Activated T-helper 17 cell treated with anti-CD3 and anti-CD28 coated beads, Interleukin-2, amount 50 U/mL, for 72 hours (primary cell): ENCODE measurements at places on chromosomes 4 and X.

DNA sequence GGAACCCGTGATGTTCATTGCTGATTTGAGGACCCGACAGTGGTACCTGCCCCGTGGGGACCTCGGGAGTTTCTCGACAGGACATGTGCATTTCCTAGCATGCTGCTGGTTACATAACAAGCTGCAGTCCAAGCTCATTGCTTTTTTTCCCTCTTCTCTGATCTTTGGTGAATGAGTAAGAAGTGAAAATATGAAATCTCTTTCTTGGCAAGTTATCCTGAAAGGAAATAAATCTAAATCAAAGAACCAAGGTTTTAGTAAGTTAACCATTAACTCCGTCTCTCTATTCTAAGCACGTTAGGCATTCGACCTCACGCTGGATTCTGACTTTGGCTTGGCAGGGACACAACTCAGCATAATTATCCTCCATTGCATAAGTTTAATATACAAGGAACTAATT, 86.6 kb downstream of the STK32B start:
- no peak overlapping the region for H3K4me3 ChIP-seq
- no peak for ATAC-seq
- H3K4me1 ChIP-seq: no peaks in the 10 kb centered on the region
- no peaks in the 10 kb centered on the region for H3K36me3 ChIP-seq

DNA sequence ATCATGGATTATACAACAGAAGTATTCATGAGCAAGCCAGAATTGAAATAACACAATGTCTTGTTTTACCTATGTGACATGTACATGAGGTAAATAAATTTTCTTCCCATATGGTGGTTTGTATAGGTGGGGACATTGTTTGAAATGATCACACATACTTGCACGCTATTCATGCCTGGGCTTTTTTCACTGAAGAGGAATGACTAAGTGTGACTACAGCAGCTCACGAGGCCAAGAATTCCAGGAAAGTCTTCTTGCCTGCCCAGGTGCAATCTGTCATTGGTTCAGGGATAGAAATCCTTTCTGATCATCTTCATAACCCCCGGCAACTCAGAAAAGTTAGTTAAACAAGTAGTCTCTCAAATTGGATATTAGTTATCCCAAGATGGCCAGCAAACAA, 36.3 kb upstream of the AREG start:
- H3K27me3 ChIP-seq: no peaks in the 10 kb centered on the region
- ATAC-seq: no peak
- H3K27ac ChIP-seq: no peak overlapping the region
- no peak overlapping the region for H3K4me3 ChIP-seq
- no peaks in the 10 kb centered on the region for H3K4me1 ChIP-seq

DNA sequence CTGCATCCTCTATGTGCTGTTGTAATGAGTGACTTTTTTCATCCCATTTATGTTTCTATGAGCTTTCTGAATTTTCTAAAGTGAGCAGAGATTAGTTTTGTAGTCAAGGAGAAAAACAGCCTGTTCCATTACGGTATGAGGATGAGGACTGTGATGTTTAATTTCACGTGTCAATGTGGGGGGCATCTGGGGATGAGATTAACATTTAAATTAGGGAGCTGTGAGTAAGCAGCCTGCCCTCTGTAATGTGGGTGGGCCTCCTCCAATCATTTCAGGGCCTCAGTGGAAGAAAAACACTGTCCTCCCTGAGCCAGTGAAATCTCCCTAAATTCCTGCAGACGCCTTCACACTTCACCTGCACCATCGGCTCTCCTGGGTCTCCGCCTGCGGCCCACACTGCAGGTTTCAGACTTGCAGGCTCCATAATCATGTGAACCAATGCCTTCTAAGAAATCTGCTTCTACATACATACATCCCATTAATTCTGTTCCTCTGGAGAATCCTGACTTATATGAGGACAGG, 121.7 kb downstream of the AFAP1 start:
- no peak overlapping the region for H3K4me3 ChIP-seq
- H3K4me1 ChIP-seq: peaks cover 5% of the 10 kb centered on the region
- no peak for ATAC-seq
- H3K36me3 ChIP-seq: peaks cover 66% of the 10 kb centered on the region
- H3K27me3 ChIP-seq: no peaks in the 10 kb centered on the region
- no peak overlapping the region for H3K27ac ChIP-seq

- peaks cover 6% of the 10 kb centered on the region for H3K4me1 ChIP-seq
- H3K36me3 ChIP-seq: no peaks in the 10 kb centered on the region
- H3K4me3 ChIP-seq: peak within 1 kb of the TSS; percentile 48
Measured at GRCh38 chr4:40749717-40750460, at the start of gene NSUN7. Gene NSUN7, plus strand, starts transcription at chr4:40749955. Its CDS starts 739 bp downstream, at chr4:40750694.

GRCh38 chr4:83387012-83387411, 52.4 kb upstream of the HPSE start:
- H3K4me1 ChIP-seq: no peaks in the 10 kb centered on the region
- H3K27ac ChIP-seq: no peak overlapping the region
- ATAC-seq: no peak
- no peak overlapping the region for H3K4me3 ChIP-seq

- no peak overlapping the region for H3K4me3 ChIP-seq
- H3K27ac ChIP-seq: no peak overlapping the region
- ATAC-seq: no peak
- no peaks in the 10 kb centered on the region for H3K36me3 ChIP-seq
Measured at GRCh38 chr4:128600996-128601871, 208.3 kb upstream of the JADE1 start.

- ATAC-seq: no peak
- H3K27me3 ChIP-seq: no peaks in the 10 kb centered on the region
- H3K4me1 ChIP-seq: no peaks in the 10 kb centered on the region
- no peak overlapping the region for H3K4me3 ChIP-seq
- no peak overlapping the region for H3K27ac ChIP-seq
Measured at GRCh38 chr4:42750091-42750490, 93.2 kb upstream of the ATP8A1 start.

DNA sequence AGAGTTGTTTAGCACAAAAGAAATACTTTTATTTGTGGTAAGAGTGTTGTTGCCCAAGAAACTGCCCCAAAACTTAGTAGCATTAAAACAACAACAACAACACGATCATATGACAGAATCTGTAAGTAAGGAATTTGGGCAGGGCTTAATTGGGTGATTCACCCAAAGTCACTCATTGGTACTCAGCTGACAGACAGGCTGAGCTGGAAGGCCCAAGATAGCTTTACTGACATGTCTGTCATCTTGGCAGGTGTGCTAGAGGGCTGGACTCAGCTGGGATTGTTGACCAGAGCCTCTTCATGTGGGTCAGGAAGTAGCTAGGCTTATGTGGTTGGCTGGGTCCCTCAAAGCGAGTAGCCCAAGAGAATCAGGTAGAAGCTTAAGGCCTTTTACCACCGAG, 52.3 kb downstream of the KIAA0232 start:
- no peak overlapping the region for H3K27ac ChIP-seq
- H3K36me3 ChIP-seq: peaks cover 65% of the 10 kb centered on the region
- peaks cover 11% of the 10 kb centered on the region for H3K4me1 ChIP-seq
- H3K27me3 ChIP-seq: no peaks in the 10 kb centered on the region

- no peaks in the 10 kb centered on the region for H3K36me3 ChIP-seq
- ATAC-seq: no peak
- no peak overlapping the region for H3K27ac ChIP-seq
Measured at GRCh38 chr4:85842540-85842939, 367.6 kb downstream of the ARHGAP24 start.

DNA sequence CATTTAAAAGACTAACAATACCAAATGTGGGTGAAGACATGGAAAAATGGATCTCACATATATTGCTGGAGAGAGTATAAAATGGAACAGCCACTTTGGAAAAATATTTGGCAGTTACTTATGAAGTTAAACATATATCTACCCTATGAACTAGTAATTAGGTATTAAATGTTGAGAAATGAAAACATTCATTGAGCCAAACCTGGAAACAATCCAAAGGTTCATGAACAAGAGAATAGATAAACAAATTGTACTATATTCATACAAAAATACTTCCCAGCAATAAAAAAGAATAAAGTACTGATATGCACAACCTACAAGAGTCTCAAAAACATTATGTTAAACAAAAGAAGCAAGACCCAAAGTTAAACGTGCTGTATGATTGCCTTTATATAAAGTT, 4.0 kb upstream of the EGF start:
- H3K4me1 ChIP-seq: no peaks in the 10 kb centered on the region
- no peak overlapping the region for H3K4me3 ChIP-seq
- H3K27me3 ChIP-seq: peaks cover 52% of the 10 kb centered on the region

GRCh38 chr4:151575646-151576045, 166.7 kb downstream of the FHIP1A start:
- no peak overlapping the region for H3K27ac ChIP-seq
- no peak overlapping the region for H3K4me3 ChIP-seq
- H3K36me3 ChIP-seq: no peaks in the 10 kb centered on the region
- ATAC-seq: no peak
- no peaks in the 10 kb centered on the region for H3K27me3 ChIP-seq
